ENCODE measurements at places on chromosomes 12 and 14.

- H3K27me3 ChIP-seq, result no peaks in the 10 kb centered on the region
- H3K36me3 ChIP-seq, result no peaks in the 10 kb centered on the region
- H3K4me1 ChIP-seq, result peaks cover 35% of the 10 kb centered on the region
- H3K27ac ChIP-seq, result peak overlapping the region; percentile 22
- no peak overlapping the region for H3K4me3 ChIP-seq
Measured at GRCh38 chr12:56541631-56542030, 20.0 kb downstream of the RBMS2 start.

DNA sequence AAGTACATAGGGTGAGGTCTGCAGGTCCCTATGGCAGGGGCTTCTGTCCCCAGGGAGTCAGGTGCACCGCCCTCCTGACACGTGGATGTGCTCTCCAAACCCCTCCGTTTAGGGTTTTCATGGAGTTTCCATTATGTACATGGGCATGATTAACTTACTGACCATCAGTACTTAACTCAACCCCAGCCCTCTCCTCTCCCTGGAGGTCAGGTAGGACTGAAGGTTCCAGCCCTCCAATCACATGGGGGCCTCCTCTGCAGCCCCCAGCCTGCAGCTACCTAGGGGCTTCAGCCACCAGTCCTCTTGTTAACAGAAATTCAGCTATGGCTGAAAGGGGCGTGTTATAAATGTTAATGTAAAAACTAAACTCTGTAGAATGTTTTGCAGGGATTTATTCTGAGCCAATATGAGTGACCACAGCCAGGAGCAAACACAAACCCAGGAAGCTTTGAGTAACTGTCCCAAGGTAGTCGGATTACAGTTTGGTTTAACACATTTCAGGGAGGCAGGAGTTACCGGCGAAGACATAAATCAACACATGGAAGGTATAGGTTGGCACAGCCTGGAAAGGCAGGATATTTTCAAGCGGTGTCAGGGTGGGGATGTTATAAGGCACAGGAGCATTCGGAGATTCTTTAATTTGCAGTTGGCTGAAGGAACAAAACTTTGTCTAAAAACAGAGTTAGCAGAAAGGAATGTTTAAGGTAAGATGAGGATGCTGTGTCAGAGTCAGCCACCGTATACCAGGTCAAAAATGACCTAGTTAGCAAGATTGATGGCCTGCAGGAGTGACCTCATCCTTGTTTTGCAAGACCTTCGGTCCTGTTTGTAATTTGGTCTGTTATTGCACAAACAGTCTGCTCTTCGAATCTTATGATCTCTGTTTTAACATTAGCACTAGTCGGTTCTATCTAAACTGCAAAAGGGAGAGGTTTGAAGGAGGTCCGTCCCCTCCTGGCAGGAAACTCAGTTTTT, 75.2 kb downstream of the TNFAIP2 start:
- peaks cover 5% of the 10 kb centered on the region for H3K4me1 ChIP-seq
- H3K4me3 ChIP-seq, result no peak overlapping the region
- peak; percentile 56 for DNase-seq
- peak overlapping the region; percentile 60 for H3K27ac ChIP-seq
- no peaks in the 10 kb centered on the region for H3K36me3 ChIP-seq

DNA sequence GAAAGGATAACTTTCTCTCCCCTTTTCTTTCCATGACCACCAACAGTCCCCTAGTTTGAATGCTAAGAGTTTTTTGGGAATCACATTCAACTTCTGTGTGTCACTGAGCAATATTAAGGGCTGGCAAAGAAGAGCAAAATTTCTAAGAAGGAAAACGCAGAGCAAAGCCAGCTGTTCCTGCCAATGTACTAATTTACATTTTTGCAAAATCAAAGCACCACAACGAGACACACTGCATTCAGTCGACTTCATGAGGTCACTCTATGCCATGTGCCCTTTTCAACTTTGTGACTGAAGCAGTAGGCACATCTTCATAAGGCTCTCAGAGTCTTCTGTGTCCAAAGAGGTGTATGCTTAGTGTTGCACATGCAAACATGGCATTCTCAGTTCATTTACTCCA, 66.4 kb downstream of the PTPRR start:
- H3K4me3 ChIP-seq, result no peak overlapping the region
- H3K27me3 ChIP-seq, result no peaks in the 10 kb centered on the region
- no peaks in the 10 kb centered on the region for H3K36me3 ChIP-seq
- no peaks in the 10 kb centered on the region for H3K4me1 ChIP-seq
- no peak overlapping the region for H3K27ac ChIP-seq

DNA sequence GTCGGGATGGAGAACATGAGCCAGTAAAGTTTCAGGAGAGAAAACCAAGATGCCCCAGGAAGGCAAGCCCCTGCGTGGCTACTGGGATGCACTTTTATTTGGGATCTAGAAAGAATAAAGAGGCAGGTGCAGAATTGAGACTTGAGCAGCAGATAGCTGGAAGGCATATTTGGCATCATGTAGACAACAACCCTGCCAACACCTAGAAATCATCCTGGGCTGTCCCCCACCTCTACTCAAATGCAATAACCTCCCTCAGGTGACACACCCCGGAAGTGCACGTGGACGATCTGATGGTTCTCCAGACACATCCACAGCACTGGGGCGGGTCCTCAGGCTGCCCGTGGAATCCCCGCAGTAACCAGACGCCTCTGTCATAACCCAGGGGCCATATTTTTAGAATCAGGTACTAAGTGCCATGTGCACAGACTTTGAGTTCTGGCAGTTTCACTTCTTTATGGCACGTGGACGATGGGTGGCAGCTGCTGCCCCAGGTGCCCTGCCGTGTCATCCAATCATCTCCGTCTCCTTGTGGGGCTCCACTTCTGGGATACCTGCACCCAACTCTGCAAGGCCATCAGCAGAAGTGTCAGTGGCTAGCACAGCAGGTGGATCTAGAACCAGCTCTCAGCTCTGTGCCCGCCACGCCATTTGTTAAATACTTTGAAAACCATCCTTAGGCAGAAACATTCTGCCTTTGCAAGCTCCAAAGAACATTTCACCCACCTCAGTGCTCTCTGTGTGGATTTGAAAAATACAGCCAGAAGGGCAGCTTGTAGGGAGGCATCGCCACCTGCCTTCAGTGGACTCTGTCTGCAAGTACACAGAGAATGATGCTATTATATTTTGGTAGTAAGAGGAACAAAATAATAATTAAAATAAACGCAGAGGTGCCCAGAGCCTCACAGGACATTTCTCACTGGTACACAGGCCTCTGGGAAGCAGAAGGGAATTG, 771.7 kb upstream of the TMEM132C start:
- H3K4me3 ChIP-seq, result no peak overlapping the region
- H3K27ac ChIP-seq, result no peak overlapping the region
- DNase-seq, result no peak
- H3K27me3 ChIP-seq, result no peaks in the 10 kb centered on the region
- H3K36me3 ChIP-seq, result no peaks in the 10 kb centered on the region
- H3K4me1 ChIP-seq, result no peaks in the 10 kb centered on the region

DNA sequence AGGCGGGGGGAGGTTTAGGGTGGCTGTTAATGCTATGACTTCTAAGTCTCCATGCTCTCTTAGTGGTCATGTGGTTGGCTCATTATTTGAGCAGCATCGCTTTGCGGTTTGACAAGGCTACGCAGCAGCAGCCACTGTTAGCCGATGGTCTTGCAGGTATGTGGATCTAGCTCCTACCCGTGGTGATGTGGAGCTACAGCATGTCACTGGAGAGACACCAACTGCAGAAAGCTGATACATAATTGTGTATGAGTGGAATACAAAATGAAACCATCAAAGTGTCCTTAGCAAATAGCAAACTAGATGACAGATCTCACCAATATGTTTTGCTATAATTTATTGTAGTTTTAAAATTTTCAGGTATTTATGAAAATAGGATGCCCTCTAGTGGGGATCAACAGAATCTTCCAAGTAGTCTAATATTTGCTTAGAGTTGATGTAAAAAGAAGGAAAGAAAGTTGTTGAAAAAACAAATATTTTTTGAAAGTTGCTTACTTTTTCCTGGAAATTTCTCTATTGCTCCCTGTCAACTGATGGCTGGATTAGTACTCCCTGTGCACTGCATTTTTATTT, 94.9 kb downstream of the NAV3 start:
- H3K27ac ChIP-seq, result no peak overlapping the region
- no peak overlapping the region for H3K4me3 ChIP-seq
- H3K27me3 ChIP-seq, result no peaks in the 10 kb centered on the region
- H3K4me1 ChIP-seq, result no peaks in the 10 kb centered on the region
- no peaks in the 10 kb centered on the region for H3K36me3 ChIP-seq

DNA sequence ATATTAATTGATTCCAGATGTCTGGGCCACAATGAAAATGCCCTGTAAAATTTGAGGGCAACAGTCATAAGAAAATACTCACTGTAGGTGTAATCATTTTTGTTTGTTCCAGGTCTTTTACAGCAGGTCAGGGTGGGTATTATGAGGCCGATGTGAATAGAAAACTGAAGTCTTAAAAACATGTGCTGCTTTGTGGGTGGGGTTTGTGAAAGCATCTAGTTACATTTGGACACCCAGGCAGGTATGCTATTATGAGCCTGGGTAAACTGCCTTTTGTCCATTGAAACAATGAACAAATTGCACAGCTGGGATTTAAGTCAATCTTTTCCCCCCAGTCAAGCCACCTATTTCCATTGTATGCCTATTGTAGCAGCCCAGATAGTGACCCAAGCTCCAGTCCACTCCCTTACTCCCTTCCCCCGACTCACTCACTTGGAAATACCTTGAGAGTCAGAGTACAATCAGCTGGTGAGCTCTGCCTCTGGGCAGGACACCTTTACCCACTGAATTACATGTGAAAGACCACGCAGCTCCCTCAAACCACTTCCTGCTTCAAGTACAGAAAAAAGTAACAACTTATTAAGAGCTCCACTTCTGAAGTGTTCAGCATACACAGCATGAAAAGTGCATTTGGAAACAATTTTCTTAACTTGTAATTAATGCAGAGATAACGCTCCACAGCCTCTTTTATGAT, 1.8 kb downstream of the IGF1 start:
- H3K27me3 ChIP-seq, result no peaks in the 10 kb centered on the region
- peaks cover 16% of the 10 kb centered on the region for H3K4me1 ChIP-seq
- no peak overlapping the region for H3K4me3 ChIP-seq
- no peak for DNase-seq

GRCh38 chr14:41280745-41281144, 325.9 kb upstream of the LRFN5 start:
- no peaks in the 10 kb centered on the region for H3K4me1 ChIP-seq
- no peak overlapping the region for H3K27ac ChIP-seq
- H3K36me3 ChIP-seq, result no peaks in the 10 kb centered on the region
- no peaks in the 10 kb centered on the region for H3K27me3 ChIP-seq

GRCh38 chr12:42686514-42687172, 97.1 kb upstream of the PRICKLE1 start:
- H3K27me3 ChIP-seq, result no peaks in the 10 kb centered on the region
- no peaks in the 10 kb centered on the region for H3K4me1 ChIP-seq
- H3K4me3 ChIP-seq, result no peak overlapping the region

DNA sequence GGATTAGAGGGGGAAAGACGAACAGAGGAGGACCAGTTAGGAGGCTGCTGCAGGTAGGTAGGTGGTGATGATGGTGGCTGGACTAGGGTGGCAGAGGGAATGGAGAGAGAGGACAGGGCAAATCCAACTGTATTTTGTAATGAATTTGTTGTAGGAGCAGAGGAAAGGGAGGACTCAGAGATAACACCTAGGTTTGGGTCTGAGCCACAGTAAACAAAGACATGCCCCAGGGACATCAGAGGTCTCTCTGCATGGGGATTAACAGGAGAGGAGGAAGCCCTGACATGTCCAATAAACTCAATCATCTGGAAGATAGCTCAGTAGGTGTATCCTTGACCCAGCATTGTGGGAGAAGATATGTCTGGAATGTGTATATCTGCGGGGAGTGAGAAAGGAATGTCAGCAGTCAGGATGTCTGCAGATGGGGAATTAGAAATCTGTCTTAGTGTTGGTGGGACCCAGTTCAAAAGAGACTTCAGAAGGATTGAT, 4.7 kb upstream of the SLC48A1 start:
- no peak overlapping the region for H3K27ac ChIP-seq
- no peak for DNase-seq
- no peaks in the 10 kb centered on the region for H3K4me1 ChIP-seq
- no peaks in the 10 kb centered on the region for H3K36me3 ChIP-seq
- H3K27me3 ChIP-seq, result no peaks in the 10 kb centered on the region

- H3K4me1 ChIP-seq, result no peaks in the 10 kb centered on the region
- H3K27me3 ChIP-seq, result no peaks in the 10 kb centered on the region
- H3K36me3 ChIP-seq, result no peaks in the 10 kb centered on the region
- H3K4me3 ChIP-seq, result peak overlapping the region; percentile 31
- H3K27ac ChIP-seq, result peak overlapping the region; percentile 66
Measured at GRCh38 chr14:21038441-21039422, 3.4 kb upstream of the RNASE7 start.

DNA sequence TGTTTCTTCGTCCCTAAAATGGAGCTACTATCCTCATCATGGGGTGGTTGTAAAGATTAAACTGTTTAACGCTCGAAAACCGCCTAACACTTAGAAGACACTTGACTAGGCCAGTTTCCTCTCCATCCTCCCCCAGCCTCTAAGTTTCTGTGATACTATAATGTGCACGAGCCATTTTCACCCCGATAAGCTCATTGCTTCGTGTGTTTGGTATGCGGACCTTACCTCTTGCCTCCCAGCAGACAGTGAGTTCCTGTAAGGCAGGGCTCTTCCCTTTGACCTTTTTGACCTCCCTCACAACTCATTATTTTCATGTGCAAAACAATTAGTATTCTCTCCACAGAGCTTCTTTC, 499 bp upstream of the GXYLT1 start:
- peak overlapping the region; percentile 74 for H3K27ac ChIP-seq
- H3K36me3 ChIP-seq, result no peaks in the 10 kb centered on the region
- H3K4me3 ChIP-seq, result peak overlapping the region; percentile 66
- no peaks in the 10 kb centered on the region for H3K27me3 ChIP-seq
- no peak for DNase-seq

DNA sequence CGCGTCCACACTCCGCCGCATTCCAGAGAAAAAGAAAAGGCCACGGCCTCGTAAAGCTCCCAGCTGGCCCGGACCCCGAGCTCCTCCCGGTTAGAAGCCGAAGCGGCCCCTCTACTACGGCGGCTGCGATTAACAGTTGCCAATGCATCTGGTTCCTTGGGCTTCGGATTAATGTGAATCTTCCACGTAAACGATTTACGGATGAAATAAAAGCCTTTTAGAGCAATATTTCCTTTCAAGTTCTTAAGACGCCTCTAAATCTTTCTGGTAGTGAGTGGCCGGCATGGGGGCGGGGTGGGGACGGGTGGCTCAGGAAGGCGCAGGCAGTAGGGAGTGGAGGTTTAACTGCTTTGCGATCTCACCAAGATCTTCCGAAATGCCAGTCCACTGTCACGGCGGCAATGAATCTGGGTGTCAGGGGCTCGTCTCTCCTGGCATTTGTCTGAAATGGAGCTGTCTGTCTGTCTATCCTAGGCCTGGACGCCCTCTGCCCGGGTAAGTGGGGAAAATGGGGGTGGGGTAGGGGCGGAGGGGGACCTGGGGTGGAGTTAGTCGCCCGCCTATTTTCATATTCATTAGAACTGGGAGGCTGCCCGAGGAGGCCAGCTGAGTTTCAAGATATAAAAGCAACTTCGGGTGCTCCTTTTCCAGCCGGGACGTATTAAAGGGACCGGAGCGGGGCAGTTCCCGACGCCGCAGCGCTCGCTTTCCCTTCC, 413 bp upstream of the ALX1 start:
- H3K36me3 ChIP-seq, result no peaks in the 10 kb centered on the region
- no peak for DNase-seq
- peak overlapping the region; percentile 24 for H3K4me3 ChIP-seq
- H3K4me1 ChIP-seq, result peaks cover 25% of the 10 kb centered on the region
- H3K27ac ChIP-seq, result no peak overlapping the region

- H3K4me3 ChIP-seq, result no peak overlapping the region
- H3K36me3 ChIP-seq, result no peaks in the 10 kb centered on the region
- no peaks in the 10 kb centered on the region for H3K4me1 ChIP-seq
Measured at GRCh38 chr12:109292342-109292711, 16.8 kb downstream of the FOXN4 start.

GRCh38 chr12:68367903-68368302, 35.7 kb upstream of the MDM1 start:
- H3K4me1 ChIP-seq, result peaks cover 40% of the 10 kb centered on the region
- H3K4me3 ChIP-seq, result no peak overlapping the region
- DNase-seq, result no peak
- no peaks in the 10 kb centered on the region for H3K27me3 ChIP-seq
- H3K36me3 ChIP-seq, result no peaks in the 10 kb centered on the region

Measured in tibial nerve (tissue), 4 donors.